Kidney epithelial cell (primary cell): ENCODE measurements at places on chromosomes 5 and 9. TPM values are rescaled to one million over a fixed set of nuclear protein-coding genes. Genes with fewer than 3 reads are reported as not detected.

DNA sequence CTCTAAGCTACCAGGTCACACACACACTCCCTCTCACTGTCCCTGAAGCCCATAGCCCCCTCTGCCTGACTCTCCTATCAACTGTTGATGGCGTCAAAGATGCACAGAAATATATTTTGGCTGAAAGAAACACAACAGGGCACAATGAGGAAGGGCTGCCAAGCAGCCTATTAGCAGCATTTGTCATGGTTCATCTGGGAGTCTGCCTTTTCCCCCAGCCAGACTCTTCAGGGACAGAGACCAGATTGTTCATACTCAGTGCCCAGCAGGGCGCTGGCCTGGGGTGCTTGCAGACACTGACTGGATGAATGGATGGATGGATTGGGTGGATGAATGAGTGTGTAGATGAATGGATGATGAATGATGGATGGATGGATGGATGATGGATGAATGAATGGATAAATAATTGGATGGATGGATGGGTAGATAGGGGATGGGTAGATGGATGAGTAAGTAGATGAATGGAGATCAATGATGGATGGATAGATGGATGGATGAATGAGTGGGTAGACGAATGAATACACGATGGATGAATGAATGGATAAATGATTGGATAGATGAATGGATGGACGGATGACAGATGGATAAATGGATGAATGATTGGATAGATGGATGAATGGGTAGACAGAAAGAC lies 90.5 kb downstream of the ADAMTS2 start:
- DNase-seq = no peak

DNA sequence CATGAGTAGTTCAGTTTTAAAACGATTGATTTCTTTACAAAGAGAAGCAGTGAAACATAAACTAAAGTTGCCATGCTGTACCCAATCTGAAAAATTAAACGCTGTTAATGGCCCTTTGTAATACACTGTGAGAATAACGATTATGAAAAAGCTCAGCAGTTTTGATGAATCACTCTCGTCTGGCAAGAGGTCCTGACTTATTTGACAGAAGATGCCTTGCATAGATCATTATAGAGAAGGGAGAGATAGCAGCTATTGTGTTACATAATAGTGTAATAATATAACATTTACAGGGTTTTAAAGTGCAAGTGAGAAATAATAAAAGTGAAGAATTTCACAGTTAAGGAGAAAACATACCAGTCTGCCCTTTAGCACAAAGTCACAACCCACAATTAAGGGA lies 361.5 kb upstream of the CDH10 start:
- no peak for DNase-seq

Gene EQTN
- not detected in 2 replicates for total RNA-seq

GRCh38 chr9:136122425-136123383 lies 4.0 kb upstream of the TMEM250 start:
- no peak for DNase-seq

Gene NUTM2G
- total RNA-seq = not detected in 2 replicates

Gene SGTB
- total RNA-seq = 10.5 and 12.4 TPM in 2 replicates

DNA sequence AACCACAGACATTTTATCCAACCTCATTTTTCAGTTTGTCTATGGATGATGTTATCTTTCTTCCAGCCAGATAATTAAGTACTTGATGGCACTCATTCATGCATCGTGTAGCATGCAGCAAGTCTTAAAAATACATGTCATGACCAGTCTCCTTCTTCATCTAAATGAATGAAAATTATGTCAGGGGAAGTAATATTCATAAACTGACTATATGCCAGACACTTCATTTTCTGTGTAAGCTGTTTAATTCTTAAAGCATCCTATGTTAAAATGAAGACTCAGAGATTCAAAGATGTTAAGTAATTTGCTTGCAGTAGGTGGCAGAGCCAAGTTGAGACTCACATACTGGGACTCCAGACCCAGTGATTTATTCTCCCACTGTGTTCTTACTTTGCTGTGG lies 181.7 kb upstream of the CD180 start:
- DNase-seq = no peak

- DNase-seq = no peak
Measured at GRCh38 chr5:10130881-10131280, 118.8 kb downstream of the ATPSCKMT start.

GRCh38 chr5:122101636-122102285 lies 23.7 kb upstream of the LOX start:
- DNase-seq = no peak

Gene MARCOL
- not detected in 2 replicates for total RNA-seq

Gene TAF11L5
- not detected in 2 replicates for total RNA-seq

- DNase-seq = no peak
Measured at GRCh38 chr5:37882636-37883035, 42.8 kb upstream of the GDNF start.

- no peak for DNase-seq
Measured at GRCh38 chr5:123350742-123351141, 72.5 kb downstream of the CEP120 start.

DNA sequence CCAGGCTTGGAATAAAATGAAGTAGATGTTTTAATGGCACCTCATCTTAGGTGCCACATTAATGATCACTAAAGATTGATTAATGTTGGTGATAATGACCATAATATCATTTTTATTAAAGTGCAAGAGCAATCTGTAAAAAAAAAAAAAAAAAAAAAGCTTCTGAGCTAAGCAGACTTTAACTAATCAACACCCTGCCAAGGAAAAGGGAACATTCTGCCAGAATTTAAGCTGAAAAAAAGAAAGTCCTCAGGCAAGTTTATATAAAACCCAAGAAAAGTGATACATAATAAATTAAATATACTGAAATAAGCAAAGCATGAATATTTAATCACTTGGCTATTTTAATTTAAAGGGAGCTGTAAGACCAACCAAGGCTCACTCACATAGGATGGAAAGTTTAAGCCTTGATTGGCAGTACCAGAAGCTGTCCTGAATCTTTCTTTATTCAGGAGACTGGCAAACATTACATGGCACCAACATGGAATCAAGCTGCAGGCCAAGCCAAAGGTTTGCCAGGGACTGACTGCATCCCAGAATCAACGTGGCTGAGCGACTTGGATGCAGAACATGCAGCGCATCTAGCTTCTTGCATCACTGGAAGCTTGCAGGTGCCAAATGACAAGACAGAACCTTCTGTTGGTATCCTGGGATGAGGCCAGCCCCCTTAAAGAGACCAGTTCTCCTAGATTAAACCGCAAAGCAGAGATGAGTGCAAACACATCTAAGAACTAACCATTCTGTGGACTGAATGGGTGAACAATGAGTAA lies 413.6 kb downstream of the ENC1 start:
- DNase-seq = no peak

DNA sequence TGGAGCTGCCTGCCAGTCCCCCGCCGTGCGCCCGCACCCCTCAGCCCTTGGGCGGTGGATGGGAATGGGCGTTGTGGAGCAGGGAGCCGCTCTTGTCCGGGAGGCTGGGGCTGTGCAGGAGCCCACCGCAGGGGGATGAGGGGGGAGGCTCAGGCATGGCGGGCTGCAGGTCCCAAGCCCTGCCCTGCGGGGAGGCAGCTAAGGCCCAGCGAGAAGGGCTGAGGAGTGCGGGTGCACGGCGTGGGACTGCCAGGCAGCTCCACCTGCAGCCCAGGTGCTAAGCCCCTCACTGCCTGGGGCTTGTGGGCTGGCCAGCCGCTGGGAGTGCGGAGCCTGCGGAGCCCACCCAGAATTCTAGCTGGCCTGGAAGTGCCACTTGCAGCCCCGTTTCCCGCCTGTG lies 991.7 kb upstream of the ARRDC3 start:
- DNase-seq = no peak

Gene CCDC152
- 0.68 and 0.96 TPM in 2 replicates for total RNA-seq

Gene ACTBL2
- total RNA-seq = 1.3 and 1.5 TPM in 2 replicates

- no peak for DNase-seq
Measured at GRCh38 chr5:55232271-55232984, 980 bp downstream of the CCNO start.

Gene PRKACG
- not detected in 2 replicates for total RNA-seq

Gene CER1
- not detected in 2 replicates for total RNA-seq

DNA sequence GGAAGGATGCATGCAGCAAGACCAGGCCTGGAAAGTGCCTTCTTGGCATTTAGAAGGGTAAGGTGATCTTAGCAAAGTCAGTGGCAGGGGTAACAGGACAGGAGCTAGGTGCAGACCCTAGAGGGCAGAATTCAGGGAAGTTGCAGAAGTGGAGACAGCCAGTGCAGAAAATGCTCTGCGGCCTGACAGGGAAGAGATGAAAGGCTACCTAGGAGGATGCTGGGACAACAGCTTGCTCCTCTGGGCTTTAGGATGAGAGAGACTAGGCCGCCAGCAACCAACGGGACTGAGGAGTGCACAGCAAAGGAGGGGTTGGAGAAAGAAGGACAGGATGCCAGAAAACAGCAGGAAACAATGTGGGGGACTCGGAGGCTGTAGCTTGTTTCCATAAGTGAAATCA lies 219.9 kb downstream of the FSTL4 start:
- no peak for DNase-seq

DNA sequence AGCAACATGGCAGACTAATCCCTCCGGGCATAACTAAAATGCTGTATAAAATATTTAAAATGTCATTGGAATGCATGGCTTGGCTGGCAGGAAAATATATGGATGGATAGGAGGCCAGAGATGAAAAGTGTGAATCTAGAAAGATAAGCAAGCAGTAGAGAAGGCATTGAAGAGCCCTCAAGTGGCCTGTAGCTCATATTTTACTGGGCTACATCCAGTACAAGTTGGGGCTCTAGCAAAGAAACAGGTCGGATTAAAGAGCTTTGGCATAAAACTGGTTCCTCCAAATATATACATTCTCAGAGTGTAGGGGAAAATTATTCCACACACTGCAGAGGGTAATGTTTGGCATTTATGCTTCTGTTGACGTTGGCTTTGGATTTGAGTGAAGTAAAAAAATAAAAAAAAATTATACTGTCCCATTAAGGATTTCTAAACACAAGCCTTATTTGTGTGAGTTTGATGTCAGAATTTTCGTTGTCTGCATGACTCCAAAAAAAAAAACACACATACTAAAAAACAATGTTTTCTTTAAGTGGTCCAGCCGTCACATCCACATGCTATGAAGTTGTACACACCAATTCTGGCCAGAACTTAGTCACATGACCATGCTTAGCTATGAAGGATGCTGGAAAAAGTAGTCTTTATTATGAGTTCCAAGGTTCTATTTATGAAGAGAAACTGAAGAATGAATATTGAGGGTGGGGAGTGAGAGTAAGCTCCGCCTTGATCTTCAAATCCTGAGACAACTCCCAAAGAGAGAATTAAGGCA lies 147.0 kb downstream of the TLE1 start:
- no peak for DNase-seq

Gene ZMAT2
- total RNA-seq = 27.2 and 42.4 TPM in 2 replicates

Gene PCDHB7
- 0.96 and 1.5 TPM in 2 replicates for total RNA-seq

- no peak for DNase-seq
Measured at GRCh38 chr9:8338767-8339510, 539.4 kb upstream of the DMAC1 start.

Gene PCDHGA12
- total RNA-seq = 2.1 and 3.6 TPM in 2 replicates

DNA sequence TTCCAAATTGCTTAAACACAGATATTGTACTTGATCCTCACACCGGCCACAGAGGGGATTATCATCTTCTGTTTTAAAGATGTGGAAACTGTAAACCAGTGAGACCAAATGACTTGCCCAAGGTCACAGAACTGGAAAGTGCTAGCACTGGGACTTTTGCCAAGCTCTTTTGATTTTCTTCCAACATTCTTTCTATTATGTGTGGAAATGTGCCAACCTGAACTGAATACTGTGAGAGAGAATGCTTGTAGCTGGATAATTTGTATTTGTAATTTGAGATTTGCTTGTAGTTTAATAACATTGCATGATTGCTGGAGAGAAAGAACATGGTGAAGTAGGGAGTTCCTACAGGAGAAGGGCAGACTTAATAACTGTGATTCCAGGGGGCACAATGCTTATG lies 977.9 kb upstream of the NUDT12 start:
- no peak for DNase-seq

Gene DNAJB5
- total RNA-seq = 24.8 and 25.5 TPM in 2 replicates

DNA sequence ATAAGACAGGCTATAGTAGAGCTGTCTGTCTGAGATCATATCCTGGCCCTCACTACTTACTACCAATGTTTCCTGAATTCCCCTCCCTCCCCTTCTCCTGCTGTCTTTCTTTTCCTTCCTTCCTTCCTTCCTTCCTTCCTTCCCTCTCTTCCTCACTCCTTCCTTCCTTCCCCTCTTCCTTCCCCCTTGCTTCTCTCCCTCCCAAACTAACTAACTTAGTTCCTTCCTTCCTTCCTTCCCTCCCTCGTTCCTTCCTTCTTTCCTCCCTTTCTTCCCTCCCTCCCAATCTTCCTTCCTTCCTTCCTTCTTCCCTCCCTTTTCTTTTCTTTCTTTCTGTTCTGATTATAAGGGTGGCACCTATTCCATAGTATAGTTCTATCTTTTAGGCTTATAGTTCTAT lies 150.0 kb upstream of the GDNF start:
- no peak for DNase-seq

Gene GRXCR2
- total RNA-seq = not detected in 2 replicates

DNA sequence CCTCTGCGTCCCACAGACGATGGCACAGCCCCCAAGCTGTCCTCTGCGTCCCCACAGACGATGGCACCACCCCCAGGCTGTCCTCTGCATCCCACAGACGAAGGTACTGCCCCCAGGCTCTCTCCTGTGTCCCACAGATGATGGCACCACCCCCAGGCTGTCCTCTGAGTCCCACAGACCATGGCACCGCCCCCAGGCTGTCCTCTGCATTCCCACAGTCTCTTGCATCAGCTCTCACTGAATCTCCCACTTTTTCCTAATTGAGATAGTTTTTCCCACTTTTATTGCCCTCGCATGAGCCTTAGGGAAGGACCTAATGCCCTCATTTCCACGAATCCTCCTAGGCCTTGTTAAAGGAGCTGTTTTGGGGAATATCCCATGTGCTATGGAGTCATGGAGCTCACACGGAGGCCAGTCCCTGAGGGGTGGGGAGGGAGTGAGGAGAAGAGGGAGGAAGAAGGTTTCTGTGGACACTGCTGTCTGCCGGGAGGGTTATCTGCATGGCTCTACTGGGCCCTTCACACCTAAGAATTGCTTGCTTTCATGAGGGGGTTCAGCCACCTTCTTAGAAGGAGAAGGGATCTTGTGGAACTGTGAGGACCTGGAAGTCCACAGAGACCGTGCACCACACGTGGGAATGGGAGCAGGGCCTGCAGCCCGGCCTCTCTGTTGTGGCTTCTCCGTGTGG lies 58.2 kb upstream of the PTCH1 start:
- no peak for DNase-seq

- no peak for DNase-seq
Measured at GRCh38 chr5:99004960-99005359, 76.2 kb upstream of the CHD1 start.

DNA sequence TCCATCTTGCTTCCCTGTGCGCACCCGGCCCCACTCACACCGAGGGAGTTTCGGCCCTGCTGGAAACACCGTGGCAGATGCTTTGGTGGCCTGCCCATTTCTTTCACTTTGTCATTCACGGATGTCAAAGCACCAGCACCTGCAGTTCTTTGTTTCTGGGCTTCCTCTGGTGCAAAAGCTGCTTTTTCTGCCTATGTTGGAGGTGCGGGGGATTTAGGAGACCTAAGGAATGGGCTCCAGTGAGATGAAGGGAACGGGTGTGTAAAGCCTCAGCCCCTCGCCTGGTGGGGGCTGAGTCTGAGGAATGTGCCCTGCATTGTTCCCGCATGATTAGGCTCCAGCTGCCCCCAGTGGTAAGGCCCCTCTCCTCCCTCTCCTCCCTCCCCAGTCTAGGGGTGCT lies 62.3 kb downstream of the THBS4 start:
- no peak for DNase-seq
